ENCODE measurements at places on chromosomes 3 and 15.

DNA sequence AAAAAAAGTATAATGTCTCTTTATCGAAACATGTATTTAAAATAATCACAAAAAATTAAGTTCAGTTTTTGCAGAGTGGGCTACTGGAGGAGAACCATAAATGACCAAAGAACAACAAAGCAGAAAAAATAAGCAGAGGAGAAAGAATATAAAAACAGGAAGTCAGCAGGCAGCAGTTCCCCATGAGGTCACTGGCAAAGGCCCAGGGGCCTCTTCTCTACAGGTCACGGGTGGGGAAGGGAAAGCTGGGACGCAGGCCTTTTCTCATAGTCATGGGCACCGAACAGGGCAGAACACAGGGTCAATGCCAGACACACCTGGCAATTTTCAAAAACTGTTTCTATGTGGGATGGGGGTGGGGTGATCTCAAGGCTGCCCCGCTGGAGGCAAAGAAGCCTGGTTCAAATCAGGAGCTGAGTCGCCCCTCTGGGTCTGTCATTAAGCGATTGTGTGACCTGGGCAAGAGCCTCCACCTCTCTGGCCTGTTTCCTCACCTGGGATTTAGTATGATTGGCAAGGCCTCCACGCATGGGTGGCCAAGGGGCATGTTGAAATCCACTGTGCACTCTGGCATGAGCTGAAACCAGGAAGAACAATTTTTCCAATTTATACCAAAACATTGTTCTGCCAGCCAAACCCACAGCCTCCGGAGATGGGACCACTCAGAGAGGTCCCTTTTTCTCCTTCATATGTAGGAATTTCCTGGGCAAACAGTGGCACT is 43.8 kb upstream of the UACA start:
- no peak for DNase-seq

GRCh38 chr3:47149339-47149933 is 14.5 kb downstream of the SETD2 start:
- DNase-seq: no peak

- DNase-seq: no peak
Measured at GRCh38 chr15:71085809-71086208, 29.5 kb upstream of the THSD4 start.

DNA sequence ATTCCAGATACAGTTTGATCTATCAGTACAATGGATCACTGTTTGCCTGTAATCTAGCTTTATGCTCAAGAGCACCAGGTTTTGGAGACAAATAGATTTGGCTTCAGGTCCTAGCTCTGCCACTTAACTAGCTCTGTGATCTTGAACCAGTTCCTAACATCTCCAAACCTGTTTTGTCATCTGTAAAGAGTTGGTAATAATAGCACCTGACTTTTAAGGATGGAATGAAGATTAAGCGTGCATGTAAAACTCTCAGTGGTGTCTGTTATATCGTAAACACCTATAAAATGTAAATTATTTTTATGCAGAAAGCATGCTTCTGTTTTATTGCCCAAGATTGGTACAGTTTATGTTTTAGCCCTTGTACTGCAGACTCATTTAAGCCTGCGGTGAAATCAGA is 36.5 kb downstream of the ZFAND6 start:
- no peak for DNase-seq

DNA sequence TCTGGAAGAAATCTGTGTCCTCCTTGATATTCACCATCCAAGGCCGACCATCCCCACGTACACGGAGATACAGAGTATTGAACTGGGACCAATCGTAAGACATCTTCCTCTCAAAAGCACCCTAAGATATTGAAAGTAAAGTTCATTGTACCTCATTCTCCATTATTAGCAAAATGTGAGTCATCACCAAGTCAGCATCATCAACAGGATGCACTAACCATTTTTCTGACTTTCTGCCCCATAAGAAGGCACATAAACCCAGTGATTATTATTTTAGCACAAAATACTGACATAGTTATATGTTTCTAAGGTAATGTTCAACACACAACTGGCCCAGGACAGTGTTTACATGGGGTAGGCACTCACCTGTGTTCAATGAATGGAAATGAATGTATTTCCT is 7.4 kb downstream of the NDUFAF1 start:
- DNase-seq: no peak

GRCh38 chr3:160796813-160797164 is 40.8 kb downstream of the PPM1L start:
- no peak for DNase-seq

GRCh38 chr15:53209396-53210042 is 419.4 kb upstream of the ONECUT1 start:
- no peak for DNase-seq

GRCh38 chr3:197224034-197224444 is 74.4 kb downstream of the DLG1 start:
- DNase-seq: no peak
